Osteoblast (primary cell): ENCODE measurements at places on chromosomes 4 and X. TPM values are rescaled to one million over a fixed set of nuclear protein-coding genes. Genes with fewer than 3 reads are reported as not detected.

DNA sequence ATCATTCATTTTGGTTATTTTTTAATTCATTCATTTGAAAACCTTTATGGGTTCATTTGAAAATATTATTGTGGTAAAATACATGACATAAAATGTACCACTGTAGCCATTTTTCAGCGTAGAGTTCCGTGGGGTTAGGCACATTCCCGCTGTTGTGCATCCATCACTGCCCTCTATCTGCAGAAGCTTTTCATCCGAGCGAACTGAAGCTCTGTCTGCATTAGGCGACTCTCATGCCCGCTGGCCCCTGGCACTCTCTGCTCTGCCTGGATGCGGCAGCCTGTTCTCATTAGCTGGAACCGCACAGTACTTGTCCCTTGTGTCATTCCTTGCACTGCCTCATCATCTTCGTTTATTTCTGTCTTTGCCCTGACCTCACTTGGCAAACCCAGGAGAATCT is 17.5 kb downstream of the CFAP99 start:
- peak; percentile 87 for DNase-seq

- DNase-seq, result no peak
These were observed 250.8 kb downstream of the ARHGAP24 start for GRCh38 chr4:85725721-85726170.

Gene EXOC1L
- total RNA-seq, result not detected in 2 replicates

- no peak for DNase-seq
These were observed 29.7 kb downstream of the SCLT1 start for GRCh38 chr4:129063640-129064039.

DNA sequence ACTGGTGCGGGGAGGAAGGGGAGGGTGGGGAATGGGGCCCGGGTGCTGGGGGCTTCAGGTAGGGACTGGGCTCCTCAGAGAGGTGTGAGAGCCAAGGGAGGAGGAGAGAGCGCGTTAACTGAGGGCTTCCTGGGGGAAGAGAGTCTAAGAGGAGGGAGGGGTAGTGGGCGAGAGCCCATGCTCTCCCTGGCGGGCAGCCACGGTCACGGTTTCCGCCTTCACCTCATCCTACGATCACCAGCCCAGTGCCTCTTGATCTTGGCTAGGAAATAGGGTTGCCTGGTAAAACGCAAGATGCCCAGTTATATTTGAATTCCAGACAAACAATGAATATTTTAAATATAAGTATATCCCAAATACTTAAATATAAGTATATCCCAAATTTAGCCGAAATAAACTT is 60.8 kb upstream of the GRPEL1 start:
- peak; percentile 29 for DNase-seq

Gene TBC1D19
- total RNA-seq, result 49.2 and 56.1 TPM in 2 replicates

DNA sequence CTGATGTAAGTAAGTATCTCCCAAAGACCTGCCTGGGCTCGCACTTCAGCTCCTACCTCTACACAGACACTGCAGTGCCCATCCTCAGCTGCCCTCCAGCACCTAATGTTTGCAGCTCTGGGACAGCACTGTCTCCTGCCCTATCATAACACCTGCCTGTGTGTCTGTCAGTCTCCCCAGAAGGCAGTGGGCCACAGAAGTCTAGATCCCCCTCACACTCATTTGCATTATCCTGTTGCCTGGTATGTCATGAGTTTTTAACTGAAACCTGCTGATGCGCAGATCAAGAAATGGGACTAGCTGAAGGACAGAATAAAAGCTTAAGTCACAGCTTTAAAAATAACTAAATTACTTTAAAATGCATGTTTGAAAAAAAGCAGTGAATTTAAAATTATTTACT is 43.0 kb downstream of the LRP2BP start:
- peak; percentile 34 for DNase-seq

DNA sequence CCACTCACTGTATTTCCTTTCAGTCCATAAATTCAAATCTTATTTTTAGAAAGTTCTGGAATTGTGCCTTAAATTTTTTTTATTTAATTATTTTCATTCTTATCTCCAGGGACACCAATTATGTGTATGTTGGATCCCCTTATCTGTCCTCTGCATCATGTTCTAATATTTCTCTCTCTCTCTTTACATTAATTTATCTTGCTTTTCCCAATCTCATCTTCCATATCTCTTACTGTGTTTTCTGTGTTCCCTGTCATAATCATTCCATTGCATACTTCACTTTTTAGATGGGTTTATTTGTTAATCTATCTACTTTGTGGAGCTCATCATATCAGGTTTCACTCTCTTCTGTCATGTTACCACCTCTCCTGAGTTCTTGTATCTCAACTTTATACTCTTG is 37.4 kb downstream of the PPP2R2C start:
- no peak for DNase-seq
